ENCODE measurements at places on chromosomes 7 and 10. TPM values are rescaled to one million over a fixed set of nuclear protein-coding genes. Genes with fewer than 3 reads are reported as not detected.

Gene GIMAP6
- total RNA-seq = 31.7 TPM

Gene TEX47
- not detected for total RNA-seq

Gene POLR2J
- 29.6 TPM for total RNA-seq

Gene OPALIN
- not detected for total RNA-seq

Gene OPN1SW
- total RNA-seq = not detected

GRCh38 chr10:104297697-104298660 is 29.0 kb downstream of the GSTO2 start:
- no peak for DNase-seq
- H3K27ac ChIP-seq = no peak overlapping the region
- H3K27me3 ChIP-seq = no peaks in the 10 kb centered on the region
- no peaks in the 10 kb centered on the region for H3K36me3 ChIP-seq
- no peaks in the 10 kb centered on the region for H3K4me1 ChIP-seq
- H3K4me3 ChIP-seq = no peak overlapping the region

Gene STK31
- 0.94 TPM for total RNA-seq

Gene STX1A
- 10.2 TPM for total RNA-seq

DNA sequence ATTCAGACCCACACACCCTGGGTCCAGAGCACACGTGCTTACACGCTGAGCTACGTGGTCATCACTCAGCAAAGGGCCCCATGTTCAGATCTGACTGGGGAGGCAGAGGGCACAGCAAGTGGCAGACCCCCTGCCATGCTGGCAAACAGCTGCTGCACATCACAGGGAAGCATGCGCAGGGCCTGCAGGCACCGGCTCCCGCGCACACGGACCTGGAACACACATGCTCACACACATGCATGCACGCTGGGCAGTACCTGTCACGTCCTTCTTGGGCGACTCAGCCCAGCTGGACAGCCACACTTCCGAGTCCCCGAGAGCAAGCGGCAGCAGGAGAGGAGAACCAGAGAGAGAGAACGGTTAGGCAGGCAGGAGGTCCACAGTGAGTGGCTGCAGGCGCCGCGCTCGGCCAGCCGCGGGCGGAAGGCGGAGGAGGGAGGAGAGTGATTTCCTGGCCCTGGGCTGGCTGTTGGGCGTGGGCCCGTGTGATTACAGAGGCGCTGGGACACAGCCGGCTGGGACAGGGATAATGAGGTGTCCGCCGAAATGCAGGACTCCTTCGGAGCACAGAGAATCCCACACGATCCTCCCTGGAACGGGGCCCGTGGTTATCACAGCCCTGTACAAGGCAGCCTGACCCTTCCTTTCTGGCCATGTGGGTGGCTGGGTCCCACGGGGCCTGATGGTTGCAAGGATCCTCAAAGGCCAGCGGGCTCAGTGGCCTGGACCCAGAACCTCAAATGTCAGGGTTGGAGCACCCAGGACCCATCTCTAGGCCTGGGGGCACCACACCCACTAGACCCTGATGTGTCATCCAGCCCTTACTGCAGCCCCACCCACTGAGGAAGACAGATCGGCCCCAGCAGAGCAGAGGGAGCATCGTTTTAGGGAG is 175.1 kb downstream of the NEURL1 start:
- H3K27me3 ChIP-seq = no peaks in the 10 kb centered on the region
- no peak overlapping the region for H3K4me3 ChIP-seq
- H3K27ac ChIP-seq = no peak overlapping the region
- no peaks in the 10 kb centered on the region for H3K36me3 ChIP-seq
- peak; percentile 92 for DNase-seq

GRCh38 chr7:137245186-137245585 is 98.3 kb downstream of the PTN start:
- H3K36me3 ChIP-seq = no peaks in the 10 kb centered on the region
- H3K4me3 ChIP-seq = no peak overlapping the region
- DNase-seq = no peak
- no peak overlapping the region for H3K27ac ChIP-seq
- H3K27me3 ChIP-seq = no peaks in the 10 kb centered on the region

Gene PLOD3
- 51.8 TPM for total RNA-seq

DNA sequence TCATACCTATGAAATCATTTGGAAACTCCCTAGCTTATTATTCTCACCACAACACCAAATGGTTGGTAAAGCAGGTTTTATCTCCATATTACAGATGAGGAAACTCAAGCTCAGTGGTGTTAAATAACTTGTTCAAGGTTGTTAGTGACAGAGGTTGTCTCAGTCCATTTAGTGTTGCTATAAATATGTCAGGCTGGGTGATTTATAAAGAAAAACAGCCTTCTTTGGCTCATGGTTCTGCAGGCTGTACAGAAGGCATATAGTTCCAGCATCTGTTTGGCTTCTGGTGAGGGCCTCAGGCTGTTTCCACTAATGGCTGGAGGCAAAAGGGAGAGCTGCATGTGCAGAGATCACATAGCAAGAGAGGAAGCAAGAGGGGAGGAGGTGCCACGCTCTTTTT is 96.6 kb downstream of the ZNF438 start:
- H3K27ac ChIP-seq = no peak overlapping the region
- H3K27me3 ChIP-seq = no peaks in the 10 kb centered on the region
- H3K4me3 ChIP-seq = no peak overlapping the region
- peaks cover 2% of the 10 kb centered on the region for H3K36me3 ChIP-seq
- H3K4me1 ChIP-seq = peaks cover 2% of the 10 kb centered on the region
- no peak for DNase-seq

Gene FAM25C
- not detected for total RNA-seq

DNA sequence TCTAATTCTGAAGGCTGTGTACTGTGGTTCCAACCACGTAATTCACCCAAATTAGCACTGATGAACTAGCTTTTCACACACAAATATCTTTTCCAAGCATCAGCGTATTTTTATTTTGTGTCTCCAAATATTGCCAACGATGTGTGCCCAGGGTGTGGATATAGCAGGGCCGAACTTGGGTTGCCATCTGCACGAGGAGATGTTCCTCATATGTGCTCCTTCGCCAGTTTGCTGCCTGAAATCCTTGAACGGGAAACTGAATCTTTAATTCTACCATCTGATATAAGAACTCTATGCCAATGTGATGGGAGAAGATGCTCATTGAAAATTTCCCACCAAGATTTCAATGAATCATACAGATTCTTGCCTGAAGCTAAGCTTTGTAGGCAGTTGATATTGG is 121.5 kb upstream of the ZNF438 start:
- H3K4me3 ChIP-seq = no peak overlapping the region
- DNase-seq = no peak
- peaks cover 2% of the 10 kb centered on the region for H3K4me1 ChIP-seq
- H3K27me3 ChIP-seq = no peaks in the 10 kb centered on the region

Gene NCF1
- 7.0 TPM for total RNA-seq

Gene COL17A1
- total RNA-seq = 1.5 TPM

Gene TBRG4
- 35.0 TPM for total RNA-seq

GRCh38 chr10:71426058-71426605 is 29.4 kb downstream of the CDH23 start:
- no peak for DNase-seq
- no peak overlapping the region for H3K4me3 ChIP-seq
- no peaks in the 10 kb centered on the region for H3K36me3 ChIP-seq
- H3K27ac ChIP-seq = no peak overlapping the region
- no peaks in the 10 kb centered on the region for H3K4me1 ChIP-seq

DNA sequence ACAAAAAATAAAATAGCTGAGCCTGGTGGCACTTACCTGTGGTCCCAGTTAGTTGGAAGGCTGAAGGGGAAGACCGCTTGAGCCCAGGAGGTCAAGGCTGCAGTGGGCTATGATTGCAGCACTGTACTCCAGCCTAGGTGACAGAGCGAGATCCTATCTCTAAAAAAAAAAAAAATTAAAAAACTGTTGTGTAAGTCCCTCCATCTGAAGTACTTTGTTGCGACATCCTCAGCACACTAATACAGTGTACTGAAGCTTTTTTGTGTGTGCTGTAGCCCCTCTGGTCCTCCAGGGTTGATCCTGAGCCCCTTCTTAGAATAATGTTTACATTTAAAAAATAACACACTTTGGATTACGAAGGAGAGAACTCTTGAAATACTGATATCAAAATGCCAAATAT is 71.3 kb downstream of the PFKFB3 start:
- H3K4me1 ChIP-seq = peaks cover 2% of the 10 kb centered on the region
- no peaks in the 10 kb centered on the region for H3K27me3 ChIP-seq
- peak overlapping the region; percentile 98 for H3K27ac ChIP-seq
- H3K4me3 ChIP-seq = no peak overlapping the region
- no peak for DNase-seq
- H3K36me3 ChIP-seq = no peaks in the 10 kb centered on the region

GRCh38 chr7:159165352-159165751 is 20.7 kb upstream of the VIPR2 start:
- H3K4me3 ChIP-seq = no peak overlapping the region
- H3K27me3 ChIP-seq = no peaks in the 10 kb centered on the region
- H3K36me3 ChIP-seq = no peaks in the 10 kb centered on the region
- no peak overlapping the region for H3K27ac ChIP-seq

GRCh38 chr10:31393844-31394243 is 74.8 kb downstream of the ZEB1 start:
- no peak overlapping the region for H3K27ac ChIP-seq
- H3K4me1 ChIP-seq = peaks cover 2% of the 10 kb centered on the region
- no peaks in the 10 kb centered on the region for H3K36me3 ChIP-seq
- no peaks in the 10 kb centered on the region for H3K27me3 ChIP-seq

DNA sequence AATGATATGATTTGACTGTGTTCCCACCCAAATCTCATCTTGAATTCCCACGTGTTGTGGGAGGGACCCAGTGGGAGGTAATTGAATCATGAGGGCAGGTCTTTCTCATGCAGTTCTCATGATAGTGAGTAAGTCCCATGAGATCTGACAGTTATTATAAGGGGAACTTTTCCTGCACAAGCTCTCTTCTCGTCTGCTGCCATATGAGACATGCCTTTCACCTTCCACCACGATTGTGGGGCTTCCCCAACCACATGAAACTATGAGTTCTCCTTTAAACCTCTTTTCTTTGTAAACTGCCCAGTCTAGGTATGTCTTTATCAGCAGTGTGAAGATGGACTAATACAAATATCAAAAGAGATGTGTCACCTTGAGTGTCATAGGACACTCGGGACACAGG is 502.7 kb upstream of the PODXL start:
- H3K27ac ChIP-seq = no peak overlapping the region
- H3K4me1 ChIP-seq = no peaks in the 10 kb centered on the region

GRCh38 chr7:3193379-3194120 is 107.5 kb upstream of the SDK1 start:
- H3K36me3 ChIP-seq = no peaks in the 10 kb centered on the region
- H3K4me1 ChIP-seq = no peaks in the 10 kb centered on the region

Gene UPK3BL2
- total RNA-seq = 19.5 TPM

Gene TNPO3
- total RNA-seq = 27.2 TPM

DNA sequence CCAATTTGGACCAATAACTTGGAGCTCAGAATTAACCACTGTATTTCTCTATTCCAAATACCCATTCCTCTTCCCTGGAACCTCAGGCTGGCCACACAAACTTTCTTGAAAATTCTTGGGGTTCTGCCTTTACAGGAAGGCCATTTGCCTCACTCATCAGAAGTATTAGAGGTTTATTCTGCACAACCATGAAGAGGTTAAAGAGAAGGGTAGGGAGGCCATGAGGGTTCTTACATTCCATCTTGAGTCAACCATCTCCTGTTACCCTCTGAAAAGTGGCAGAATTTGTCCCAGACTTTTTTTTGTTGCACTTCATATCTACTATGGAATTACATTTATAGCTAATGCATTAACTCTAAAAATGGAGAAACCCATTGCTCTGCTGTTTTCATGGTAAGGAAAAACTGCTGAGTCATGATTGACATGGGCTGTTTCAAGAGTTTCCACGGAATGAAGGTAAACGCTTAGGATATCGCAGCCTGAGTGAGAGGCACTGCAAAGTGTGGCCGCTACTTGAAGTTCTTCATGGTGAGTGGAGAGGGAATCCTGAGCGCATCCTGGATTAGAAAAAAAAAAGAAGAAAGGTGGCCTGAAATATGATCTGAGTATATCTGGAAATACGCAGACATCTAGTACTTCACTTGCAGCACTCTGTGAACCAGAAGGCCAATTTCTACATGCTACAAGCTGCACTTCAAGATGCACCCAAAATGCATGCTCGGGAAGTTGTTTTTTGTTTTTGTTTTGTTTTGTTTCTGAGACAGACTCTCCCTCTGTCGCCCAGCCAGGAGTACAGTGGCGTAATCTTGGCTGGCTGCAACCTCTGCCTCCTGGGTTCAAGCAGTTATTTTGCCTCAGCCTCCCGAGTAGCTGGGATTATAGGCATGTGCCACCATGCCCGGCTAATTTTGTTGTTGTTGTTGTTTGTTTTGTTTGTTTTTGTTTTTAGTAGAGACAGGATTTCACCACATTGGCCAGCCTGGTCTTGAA is 83.7 kb downstream of the KIAA1217 start:
- H3K4me3 ChIP-seq = no peak overlapping the region
- peaks cover 10% of the 10 kb centered on the region for H3K4me1 ChIP-seq
- H3K27ac ChIP-seq = no peak overlapping the region
- no peaks in the 10 kb centered on the region for H3K36me3 ChIP-seq
- no peaks in the 10 kb centered on the region for H3K27me3 ChIP-seq

Gene SEC31B
- total RNA-seq = 16.9 TPM

GRCh38 chr10:55146032-55146431 is 345.0 kb upstream of the PCDH15 start:
- DNase-seq = no peak
- no peaks in the 10 kb centered on the region for H3K36me3 ChIP-seq

DNA sequence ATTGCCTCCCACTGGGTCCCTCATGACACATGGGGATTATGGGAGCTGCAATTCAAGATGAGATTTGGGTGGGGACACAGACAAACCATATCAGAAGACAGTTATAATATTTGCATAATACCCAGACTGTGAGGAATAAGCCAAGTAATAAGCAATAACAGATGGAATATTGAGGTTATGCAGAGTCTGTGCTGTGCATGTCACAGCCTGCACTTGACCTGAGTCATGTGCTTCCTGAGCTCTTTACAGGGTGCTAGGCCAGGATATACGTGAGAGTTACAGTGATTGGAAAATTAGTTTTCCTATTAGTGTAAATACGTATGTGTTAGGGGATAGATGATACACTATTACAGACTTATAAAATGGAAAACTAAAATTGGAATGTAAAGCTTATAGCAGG is 288.7 kb downstream of the SDK1 start:
- no peak overlapping the region for H3K4me3 ChIP-seq
- no peaks in the 10 kb centered on the region for H3K27me3 ChIP-seq
- no peaks in the 10 kb centered on the region for H3K36me3 ChIP-seq
- no peak overlapping the region for H3K27ac ChIP-seq
- DNase-seq = no peak
- H3K4me1 ChIP-seq = no peaks in the 10 kb centered on the region

- H3K27me3 ChIP-seq = no peaks in the 10 kb centered on the region
- no peaks in the 10 kb centered on the region for H3K36me3 ChIP-seq
- no peak overlapping the region for H3K27ac ChIP-seq
- no peaks in the 10 kb centered on the region for H3K4me1 ChIP-seq
These were observed 39.1 kb downstream of the VOPP1 start for GRCh38 chr7:55533050-55533728.

Gene MRLN
- 0.65 TPM for total RNA-seq

- no peak for DNase-seq
- peak overlapping the region; percentile 82 for H3K4me3 ChIP-seq
- no peak overlapping the region for H3K27ac ChIP-seq
- H3K4me1 ChIP-seq = no peaks in the 10 kb centered on the region
- no peaks in the 10 kb centered on the region for H3K36me3 ChIP-seq
- no peaks in the 10 kb centered on the region for H3K27me3 ChIP-seq
These were observed 119.3 kb downstream of the SRPK2 start for GRCh38 chr7:105269397-105269796.

Gene SEM1
- total RNA-seq = 45.6 TPM

GRCh38 chr7:142799437-142799835 is 28.7 kb downstream of the PRSS2 start:
- no peaks in the 10 kb centered on the region for H3K36me3 ChIP-seq
- H3K27ac ChIP-seq = no peak overlapping the region
- H3K4me1 ChIP-seq = no peaks in the 10 kb centered on the region
- no peaks in the 10 kb centered on the region for H3K27me3 ChIP-seq
- H3K4me3 ChIP-seq = no peak overlapping the region

All from aorta (tissue), 5 donors.